ENCODE measurements at places on chromosomes 2 and 18.

DNA sequence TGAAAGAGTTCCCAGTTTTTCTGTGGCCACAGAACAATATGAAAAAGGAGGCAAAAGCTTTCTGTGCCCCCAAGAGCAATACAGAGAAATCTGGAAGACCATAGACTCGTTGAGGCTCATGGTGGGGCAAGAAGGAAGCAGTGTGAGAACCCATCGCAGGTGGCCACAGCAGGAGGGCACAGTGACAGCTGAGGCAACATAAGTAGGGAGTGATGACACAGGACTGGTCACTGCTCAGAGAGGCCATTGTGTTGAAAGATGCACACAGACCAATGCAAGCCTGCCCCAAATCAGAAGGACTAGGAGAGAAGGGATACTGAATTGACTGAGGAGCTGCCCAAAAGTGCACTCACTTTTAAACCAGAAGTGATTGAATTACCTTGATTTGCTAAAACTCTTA is 483.6 kb downstream of the EPHA4 start:
- DNase-seq, result no peak

- DNase-seq, result no peak
Observed at GRCh38 chr18:27713037-27713737, 463.7 kb downstream of the CDH2 start.

DNA sequence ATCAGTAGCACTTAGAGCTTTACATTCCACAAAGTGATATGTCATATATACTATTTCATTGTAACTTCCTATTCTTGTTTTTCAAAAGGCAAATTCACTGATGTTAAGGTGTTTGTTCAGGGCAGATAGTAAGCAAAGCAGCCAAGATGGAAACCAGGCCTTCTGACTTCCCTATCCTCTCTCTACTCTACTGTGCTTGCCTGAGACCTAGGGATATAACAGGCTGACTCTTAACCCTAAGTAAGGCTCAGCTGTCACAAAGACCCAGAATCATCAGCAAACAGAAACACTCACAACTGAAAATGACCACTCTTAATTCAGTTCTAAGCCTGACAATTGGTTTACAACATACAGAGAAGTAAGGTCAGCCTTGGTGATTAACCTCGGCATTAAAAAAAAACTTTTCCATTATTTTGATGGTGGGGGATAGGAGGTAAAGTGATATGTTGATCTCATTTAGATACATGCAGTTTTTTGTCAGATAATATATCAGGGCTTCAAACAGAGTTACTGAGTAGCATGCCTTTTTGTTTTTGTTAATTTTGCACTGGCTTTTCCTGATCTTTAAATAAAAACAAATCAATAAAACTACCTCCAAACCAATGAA is 95.4 kb upstream of the CHRNA1 start:
- no peak for DNase-seq

DNA sequence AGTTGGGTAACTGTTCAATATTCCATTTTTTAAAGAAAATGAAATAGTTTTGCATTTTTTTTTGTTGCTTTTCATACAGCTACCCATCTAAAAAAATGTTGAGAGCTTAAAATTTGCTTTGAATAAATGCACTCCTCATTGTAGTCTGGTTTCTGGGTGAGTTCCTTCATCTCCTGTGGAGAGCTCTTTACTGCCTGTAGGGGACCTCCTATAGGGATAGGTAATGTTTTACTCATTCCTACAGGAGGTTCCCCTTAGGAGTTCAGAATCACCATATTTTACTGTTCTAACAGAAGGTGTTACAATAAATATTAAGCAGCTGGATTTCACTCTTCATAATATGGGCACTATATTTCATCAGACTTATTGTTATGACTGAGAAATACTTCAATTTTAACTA is 947.3 kb upstream of the CRIM1 start:
- no peak for DNase-seq

DNA sequence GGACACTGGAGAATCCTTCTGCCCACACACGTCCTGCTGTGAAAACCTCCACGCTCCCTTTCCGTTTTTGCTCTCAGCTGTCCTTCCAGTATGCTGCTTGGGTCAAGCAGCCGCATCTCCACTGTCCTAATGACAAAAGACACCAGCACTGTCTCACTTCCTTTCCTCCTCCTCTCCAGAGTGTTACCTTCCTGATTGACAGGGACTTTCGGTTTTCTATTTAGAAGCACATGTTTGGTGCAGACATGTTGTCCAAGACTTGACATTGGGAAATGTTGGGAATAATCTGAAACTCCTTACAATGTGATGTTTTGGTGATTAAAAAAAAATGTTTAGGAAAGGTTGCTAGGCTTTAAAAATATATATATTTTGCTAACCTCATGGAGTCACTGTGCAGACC is 226.6 kb downstream of the FAM210A start:
- no peak for DNase-seq

DNA sequence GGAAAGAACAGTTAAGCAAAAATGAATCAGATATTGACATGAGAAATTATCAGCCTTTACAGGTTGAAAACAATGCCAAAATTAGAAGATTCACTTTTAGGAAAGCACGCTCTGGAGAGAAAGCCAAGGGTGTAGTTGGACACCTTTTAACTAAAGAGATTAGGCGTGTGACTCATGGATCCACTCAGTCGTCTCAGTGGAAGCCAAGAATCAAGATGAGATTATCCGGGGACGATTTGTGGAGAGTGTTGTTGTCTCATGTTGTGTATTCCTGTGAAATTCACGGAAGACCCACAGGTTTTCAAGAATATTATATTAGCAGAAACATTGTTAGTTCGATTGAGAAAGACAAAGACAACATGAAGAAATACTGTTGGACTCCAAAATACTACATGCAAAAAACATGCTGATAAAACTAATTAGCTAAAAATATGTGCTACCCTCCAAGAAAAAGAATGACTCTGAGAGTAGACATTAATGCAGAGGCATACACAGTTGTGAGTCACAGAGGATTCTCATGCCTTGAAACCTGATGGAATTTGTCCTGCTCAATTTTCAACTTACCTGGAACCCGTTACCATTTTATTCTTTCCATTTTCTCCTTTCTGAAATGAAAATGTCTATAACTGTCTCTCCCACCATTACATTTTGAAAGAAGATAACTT is 192.1 kb upstream of the RND3 start:
- no peak for DNase-seq

DNA sequence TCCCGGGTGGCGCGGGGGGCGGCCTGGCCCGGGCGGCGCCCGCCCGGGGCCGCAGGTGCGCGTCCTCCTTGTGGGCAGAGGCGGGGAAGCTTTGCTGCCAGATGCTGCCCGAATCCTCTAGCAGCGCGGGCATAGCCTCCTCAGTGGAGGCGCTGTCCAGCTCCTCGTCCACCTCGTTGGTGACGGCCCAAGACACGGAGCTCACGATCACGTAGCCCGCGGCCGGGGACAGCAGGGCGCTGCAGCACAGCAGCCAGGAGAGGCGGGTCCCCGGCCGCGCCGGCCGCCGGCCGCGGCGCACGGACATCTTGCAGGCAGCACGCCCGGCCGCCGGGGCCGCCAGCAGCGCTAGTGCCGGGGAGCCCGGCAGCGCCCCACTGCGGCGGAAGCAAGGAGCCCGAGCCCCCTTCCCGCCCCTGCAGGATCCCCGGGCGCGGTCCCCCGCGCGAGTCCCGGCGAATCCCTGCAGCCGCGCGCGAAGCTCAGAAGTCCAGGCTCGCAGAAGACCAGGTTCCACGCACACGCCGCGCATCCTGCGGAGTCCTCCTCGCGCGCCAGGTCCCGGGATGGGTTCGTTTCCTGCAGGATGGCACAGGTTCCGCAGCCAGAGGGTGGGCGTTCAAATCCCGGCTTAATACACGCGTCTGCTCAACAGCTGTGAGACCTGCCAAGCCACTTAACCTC is at the start of gene CREG2:
TSS of gene CREG2 (minus strand) at position 353 of the 684 bp plus-strand sequence. CDS start at position 307, 46 bp downstream.
- peak; percentile 21 for DNase-seq

DNA sequence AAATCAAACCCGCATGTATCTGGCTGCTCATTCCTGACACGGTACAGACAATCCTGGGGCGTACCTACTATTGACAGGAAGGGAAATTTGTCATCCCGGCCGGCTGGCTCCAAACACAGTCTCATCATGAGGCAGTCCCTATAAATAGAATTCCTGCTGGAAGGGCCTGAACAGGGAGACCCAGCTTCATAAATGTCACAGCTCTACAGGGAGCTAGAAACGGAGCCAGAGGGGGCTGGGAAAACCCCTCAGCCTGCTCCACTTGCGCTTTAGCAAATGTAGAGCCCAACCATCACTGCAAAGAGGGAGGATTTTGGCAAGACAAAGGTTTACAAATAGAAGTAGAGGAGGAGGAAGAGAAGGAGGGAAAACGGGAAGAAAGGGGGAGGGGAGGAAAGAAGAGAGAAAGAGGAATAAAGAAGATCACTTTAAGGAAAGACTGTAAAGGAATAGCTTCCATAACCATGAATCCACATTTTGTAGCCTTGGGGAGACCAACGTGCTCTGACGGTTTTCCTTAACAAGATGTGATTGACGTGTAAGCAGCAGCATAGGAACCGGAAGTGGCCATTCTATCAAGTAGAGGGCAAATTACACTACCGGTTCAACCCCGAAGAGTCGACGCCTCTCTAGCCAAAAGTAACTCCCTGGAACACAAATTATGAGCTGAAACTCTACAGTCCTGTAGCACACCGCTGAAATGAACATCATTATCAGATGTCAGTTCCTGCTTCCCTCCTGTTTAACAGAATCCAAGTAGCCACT is 56.8 kb upstream of the TTN start:
- DNase-seq, result no peak

GRCh38 chr2:119820275-119820674 is 60.6 kb downstream of the PTPN4 start:
- no peak for DNase-seq

- DNase-seq, result no peak
Observed at GRCh38 chr2:11292464-11293255, 51.8 kb downstream of the ROCK2 start.

- no peak for DNase-seq
Observed at GRCh38 chr18:56563568-56563967, 74.8 kb downstream of the TXNL1 start.

- no peak for DNase-seq
Observed at GRCh38 chr2:217707131-217707611, 295.6 kb downstream of the TNS1 start.

GRCh38 chr18:80159713-80160636 is 50.9 kb downstream of the ADNP2 start:
- DNase-seq, result no peak

- DNase-seq, result no peak
Observed at GRCh38 chr2:233793465-233794127, 15.5 kb downstream of the MROH2A start.

DNA sequence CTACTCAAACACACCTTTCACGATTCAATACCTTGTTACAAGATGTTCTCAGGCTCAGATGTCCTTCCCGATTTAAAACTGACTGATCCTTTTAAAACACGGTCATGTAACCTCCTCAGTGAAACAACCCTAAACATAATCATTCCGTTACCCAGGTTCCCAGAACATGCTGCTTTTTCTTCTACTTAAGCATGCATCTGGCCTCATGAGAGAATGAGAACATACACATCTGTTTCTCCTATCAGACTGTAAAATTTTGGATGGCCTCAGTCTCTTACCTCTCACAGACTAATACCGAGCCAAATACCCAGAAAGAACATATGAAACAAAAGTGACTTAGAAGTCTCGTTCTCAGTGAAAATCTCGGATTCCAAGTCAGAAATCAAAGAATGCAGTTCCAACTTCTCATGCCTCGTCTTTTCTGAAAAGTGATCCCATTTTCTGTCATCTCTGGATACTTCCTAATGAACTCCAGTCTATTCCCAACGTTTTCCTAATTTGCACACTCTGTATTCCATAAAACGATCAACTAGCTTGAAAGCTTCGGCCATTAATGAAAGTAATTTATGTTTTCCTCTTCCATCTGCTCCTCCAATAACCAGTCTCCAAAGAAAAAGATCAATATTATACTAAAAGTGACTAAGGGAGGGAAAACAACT is 919 bp downstream of the SF3B1 start:
- DNase-seq, result no peak

DNA sequence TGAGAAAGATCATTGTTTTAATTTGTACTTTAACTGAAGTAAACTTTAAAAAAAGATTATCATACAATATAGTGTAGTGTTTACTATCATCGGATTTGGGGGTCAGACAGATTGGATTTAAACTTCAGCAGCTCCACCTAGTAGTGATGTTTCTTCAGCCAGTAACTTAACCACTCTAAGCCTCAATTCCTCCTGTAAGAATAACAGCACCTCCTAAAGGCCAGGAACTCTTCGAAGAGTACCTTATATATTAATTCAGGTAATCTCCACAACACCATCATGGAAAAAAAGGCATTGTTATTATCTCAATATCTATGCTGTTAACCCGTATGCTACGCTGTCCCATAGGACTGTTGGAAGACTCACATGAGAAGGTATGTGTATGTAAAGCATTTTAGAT is 69.0 kb upstream of the DLGAP1 start:
- DNase-seq, result no peak

- DNase-seq, result no peak
Observed at GRCh38 chr2:3125761-3126130, 251.9 kb downstream of the EIPR1 start.

DNA sequence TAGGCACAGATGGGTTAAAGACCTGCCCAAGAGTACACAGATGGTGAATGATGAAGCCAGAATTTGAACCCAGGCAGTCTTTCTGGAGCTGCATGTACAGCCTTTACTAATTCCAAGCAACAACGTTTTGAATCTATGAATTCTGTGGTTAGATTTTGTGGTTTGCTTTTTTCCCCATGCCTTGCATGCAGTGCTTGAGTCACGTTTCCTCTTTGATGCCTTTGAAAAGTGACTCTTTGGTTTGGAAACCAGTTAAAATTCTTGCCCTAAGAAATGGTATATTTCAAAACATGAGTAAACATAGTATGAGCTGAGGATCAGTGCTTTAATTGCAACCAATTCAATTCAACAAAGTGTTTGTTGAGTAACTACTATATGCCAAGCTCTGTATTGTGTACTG is 48.2 kb upstream of the PPM1B start:
- no peak for DNase-seq

DNA sequence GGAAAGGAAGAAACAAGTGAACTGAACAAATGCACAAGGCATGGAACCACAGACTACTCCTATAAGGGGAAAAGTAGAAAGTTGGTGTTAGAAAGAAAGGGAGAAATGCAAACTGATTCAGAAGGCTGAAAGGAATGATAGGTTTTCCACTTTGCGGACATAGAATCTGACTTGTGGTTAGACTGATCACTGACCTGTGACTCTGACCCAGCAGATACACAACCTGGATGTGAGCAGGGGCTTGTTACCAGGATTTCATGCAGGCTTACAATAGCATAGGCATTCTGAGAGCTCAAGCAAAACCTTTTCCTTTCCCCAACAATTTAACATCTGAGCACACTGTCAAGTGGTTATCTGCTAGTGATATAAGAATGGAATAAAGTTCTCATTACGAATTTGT is 237.0 kb upstream of the CDH20 start:
- no peak for DNase-seq

Data from stimulated activated CD8-positive, alpha-beta memory T cell treated with anti-CD3 and anti-CD28 coated beads, Interleukin-4, amount 100 ng/mL, for 24 hours (primary cell).